ENCODE measurements at places on chromosomes 4 and X.

DNA sequence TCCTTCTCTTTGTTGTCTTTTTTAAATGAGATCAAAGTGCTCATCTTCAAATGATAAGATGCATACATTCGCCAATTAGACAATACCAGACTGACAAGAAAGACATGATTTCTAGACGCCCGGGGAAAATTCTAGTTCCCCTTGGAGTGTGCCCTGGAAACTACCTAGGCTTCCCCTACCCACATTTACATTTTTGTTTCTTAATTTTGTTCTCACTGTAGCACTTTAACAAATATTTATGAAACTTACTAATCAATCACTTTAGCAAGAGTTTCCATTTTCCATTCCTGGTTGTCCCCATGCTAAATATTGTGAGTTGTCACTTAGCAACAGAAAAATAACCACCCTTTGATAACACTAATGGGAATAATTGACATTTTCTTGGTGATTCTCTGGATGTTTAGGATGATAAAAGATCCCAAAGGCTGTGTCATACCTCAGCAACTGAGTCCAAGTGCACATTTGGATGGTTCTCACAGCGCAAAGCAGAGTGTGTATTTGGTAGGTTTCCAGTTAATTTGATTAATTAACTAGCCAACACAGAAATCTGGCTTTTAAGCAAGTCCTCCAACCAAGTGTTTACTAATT lies 69.6 kb downstream of the FGFBP1 start:
- DNase-seq: no peak

GRCh38 chr4:6367371-6367851 lies 97.8 kb downstream of the WFS1 start:
- DNase-seq: no peak

GRCh38 chr4:107432451-107432850 lies 287.6 kb downstream of the PAPSS1 start:
- no peak for DNase-seq

DNA sequence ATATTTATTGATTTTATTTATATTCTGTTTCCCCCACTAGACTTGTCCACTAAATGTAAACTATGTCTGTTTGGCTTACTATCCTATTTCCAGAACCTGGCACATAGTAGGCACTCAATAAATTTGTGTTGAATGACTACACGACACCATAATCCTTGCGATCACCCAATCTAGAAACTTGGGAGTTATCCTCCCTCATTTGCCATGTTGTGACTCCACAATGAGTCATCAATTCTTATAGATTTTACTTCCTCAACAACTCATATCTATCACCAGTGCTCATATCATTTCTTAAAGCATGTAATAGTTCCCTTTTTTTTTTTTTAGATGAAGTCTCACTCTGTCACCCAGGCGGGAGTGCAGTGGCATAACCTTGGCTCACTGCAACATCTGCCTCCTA lies 39.9 kb upstream of the VAMP7 start:
- DNase-seq: no peak

GRCh38 chr4:14337892-14338584 lies 664.2 kb upstream of the CPEB2 start:
- DNase-seq: no peak

All from stimulated activated CD4-positive, alpha-beta T cell treated with anti-CD3 and anti-CD28 coated beads, TNF-alpha, amount 100 ng/mL, for 24 hours (primary cell).